ENCODE measurements at places on chromosomes 7 and 10. TPM values are rescaled to one million over a fixed set of nuclear protein-coding genes. Genes with fewer than 3 reads are reported as not detected.

The TMEM270 gene
- total RNA-seq = not detected

The PLOD3 gene
- total RNA-seq = 163 TPM

The FMC1 gene
- 14.7 TPM for total RNA-seq

The WEE2 gene
- not detected for total RNA-seq

The SLC18A2 gene
- not detected for total RNA-seq

The VIM gene
- total RNA-seq = 11,900 TPM

The HOXA9 gene
- total RNA-seq = 8.7 TPM

The TFPI2 gene
- 208 TPM for total RNA-seq

The PARP12 gene
- 14.6 TPM for total RNA-seq

The GPR158 gene
- 2.1 TPM for total RNA-seq

The STRIP2 gene
- 100 TPM for total RNA-seq

The P4HA1 gene
- 124 TPM for total RNA-seq

The ZNF398 gene
- total RNA-seq = 14.9 TPM

The MYH16 gene
- not detected for total RNA-seq

The ZMIZ1 gene
- 12.5 TPM for total RNA-seq

The CHCHD1 gene
- 40.1 TPM for total RNA-seq

The HYAL4 gene
- total RNA-seq = not detected

The FAM237B gene
- total RNA-seq = not detected

The SRRM3 gene
- total RNA-seq = 0.40 TPM

The CDK1 gene
- 183 TPM for total RNA-seq

The DPP6 gene
- total RNA-seq = not detected

The PSD gene
- 0.46 TPM for total RNA-seq

The FGFR2 gene
- not detected for total RNA-seq

The VOPP1 gene
- 192 TPM for total RNA-seq

The TRPV5 gene
- total RNA-seq = not detected

The CRYGN gene
- total RNA-seq = not detected

The ZEB1 gene
- total RNA-seq = 54.1 TPM

The FFAR4 gene
- not detected for total RNA-seq

The PARD3 gene
- 51.7 TPM for total RNA-seq

The JAZF1 gene
- 5.6 TPM for total RNA-seq

The AKR1C2 gene
- 10.0 TPM for total RNA-seq

The FAM180A gene
- 3.7 TPM for total RNA-seq
